ENCODE measurements at places on chromosomes 4 and X. TPM values are rescaled to one million over a fixed set of nuclear protein-coding genes. Genes with fewer than 3 reads are reported as not detected.

The ANOS1 gene
- 0.13 TPM for total RNA-seq

GRCh38 chrX:43971966-43972961 is 926 bp downstream of the NDP start:
- DNase-seq = no peak

DNA sequence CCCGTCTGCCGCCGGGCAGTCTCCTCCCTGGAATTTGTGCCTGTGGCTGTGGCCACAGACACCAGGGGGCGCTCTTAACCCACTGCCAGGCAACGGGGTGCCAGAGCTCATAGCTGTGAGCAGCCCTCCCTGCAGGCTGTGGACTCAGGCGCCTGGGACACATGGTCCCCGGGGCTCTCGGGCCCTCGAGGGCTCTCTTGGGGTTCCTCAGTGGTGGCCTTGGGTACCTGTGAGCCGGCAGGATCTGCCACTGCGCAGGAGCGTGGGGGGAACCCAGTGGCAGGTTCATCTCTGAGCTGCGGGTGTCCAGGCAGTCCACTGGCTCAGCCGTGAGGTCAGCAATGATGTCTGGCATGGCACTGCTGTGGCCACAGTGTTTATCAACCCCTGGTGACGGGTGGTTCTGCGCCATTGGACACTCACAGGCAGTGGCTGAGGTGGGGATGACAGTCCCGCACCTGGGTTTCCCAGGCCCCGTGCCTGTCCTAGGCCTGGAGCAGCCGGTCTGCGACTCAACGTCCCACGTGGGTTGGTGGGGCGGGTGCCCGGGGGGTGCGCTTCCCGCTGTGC is 37.2 kb downstream of the PCGF3 start:
- DNase-seq = peak; percentile 75

DNA sequence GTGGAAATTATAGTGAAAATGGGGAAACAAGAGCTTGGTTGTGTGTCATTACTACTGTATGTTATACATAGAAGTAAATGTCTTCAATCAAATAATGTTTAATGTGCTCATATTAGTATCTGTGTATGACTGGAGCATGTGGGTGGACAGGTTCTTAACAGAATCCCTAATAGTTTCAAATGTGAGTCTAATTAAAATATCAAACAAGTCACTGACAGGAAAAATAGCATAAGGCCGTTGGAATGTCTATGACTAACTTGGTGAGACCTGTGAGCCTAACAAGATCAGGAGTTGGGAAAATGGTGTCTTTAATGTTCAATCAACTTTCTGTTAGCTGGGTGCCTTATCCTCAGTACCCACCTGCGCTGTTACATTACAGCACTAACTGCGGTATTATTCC is 6.2 kb upstream of the CXCL3 start:
- DNase-seq = no peak

DNA sequence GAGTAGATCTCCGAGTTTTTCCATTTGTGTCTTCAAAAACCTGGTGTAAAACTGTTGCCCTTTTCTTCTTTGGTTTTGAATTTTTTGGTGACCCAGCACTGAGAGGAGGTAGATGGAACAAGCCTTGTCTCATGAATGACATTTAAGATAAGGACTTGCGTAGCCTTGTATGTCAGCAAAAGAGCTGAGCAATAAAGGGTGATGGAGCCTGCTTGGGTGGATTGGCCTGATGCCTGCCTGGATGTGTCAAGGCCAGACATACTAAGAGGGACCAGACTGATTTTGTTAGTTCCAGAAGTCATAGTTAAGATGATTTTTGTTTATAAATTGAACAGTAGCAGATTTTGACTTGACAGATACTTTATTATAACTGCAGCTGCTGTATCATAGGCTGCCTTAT is 134.9 kb downstream of the POLA1 start:
- peak; percentile 28 for DNase-seq

DNA sequence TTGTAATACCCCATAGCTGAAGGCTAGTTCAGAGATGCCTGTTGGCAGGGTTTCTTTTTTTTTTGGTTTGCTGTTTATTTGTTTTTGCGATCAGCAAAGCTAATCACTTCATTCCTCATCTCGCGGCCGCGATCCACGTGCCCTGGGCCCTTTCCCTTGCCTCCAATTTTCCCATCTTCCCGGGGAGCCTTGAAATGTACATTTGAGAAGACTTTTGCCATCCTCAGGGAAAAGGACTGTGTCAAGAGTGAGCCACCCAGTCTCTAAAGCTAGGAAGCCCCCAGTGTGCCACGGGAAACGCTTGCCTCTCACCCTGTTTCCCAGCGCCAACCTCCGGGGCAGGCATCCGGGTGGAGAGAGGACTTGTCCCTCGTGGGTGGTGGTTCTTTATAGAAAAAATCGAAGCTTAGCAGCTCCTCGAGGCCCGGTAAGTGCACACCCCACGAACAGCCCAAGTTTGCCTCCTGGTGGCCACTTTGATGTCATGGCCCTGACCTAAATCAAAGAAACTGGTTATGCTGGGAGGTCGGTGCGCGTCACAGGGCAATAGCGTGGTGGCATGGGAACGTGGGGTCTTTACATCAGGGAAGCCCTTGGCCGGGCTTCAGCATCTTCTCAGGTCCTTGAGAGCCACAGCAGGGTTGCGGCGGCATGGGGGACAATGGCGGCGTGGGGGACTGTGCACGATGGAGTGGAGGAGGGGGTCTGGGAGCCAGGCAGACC is 42.0 kb downstream of the MAP7D3 start:
- peak; percentile 46 for DNase-seq
